ENCODE measurements at places on chromosomes 2 and 18.

DNA sequence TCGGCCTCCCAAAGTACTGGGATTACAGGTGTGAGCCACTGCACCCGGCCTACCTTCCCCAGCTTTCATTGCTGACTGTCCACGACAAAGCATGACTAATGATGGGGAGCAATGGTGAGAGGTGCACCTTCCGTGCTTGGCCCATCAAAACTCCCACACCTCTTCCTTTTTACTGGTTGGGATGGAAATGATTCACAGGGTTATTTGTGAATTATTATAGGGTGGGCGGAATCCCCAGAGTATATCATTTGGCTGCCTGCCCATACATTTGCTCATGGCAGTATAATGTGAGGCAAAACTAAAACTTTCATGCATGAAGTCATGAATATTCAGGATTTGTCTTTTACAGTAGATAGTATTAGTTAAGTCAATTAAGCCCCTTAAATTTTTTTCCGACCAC lies 334.2 kb upstream of the NETO1 start:
- no peak for DNase-seq

- peak; percentile 85 for DNase-seq
Measured at GRCh38 chr2:40240070-40240469, 211.8 kb downstream of the SLC8A1 start.

- DNase-seq, result no peak
Measured at GRCh38 chr2:105701042-105701441, 43.7 kb upstream of the NCK2 start.

DNA sequence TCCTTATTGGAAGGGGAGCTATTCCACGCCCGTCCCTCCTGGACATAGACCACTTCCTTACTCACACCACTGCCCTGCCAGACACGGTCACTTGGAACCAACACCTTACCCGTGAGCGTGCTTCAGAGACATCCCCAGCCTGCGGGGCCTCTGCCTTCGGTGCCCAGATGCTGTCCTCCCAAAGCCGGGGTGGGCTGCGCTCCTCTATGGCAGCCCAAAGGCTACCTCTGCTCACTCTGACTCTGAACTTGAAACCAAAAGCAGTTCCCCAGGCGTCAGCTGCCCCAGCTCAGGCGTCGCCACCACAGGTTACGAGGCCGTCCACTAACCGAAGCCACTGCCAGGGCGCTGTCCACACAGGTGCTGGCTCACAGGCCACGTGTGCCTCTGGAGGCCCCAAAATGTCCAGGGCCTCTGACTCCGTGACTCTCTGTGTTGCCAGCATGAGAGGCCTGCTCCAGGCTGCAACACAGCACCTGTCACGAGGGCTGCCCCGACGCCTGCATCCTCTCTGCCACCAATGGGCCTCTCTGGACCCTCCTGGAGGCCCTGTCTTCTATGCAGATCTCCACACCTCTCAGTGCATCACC lies 23.8 kb downstream of the HDAC4 start:
- no peak for DNase-seq

- peak; percentile 75 for DNase-seq
Measured at GRCh38 chr2:155377266-155377680, 678.8 kb downstream of the KCNJ3 start.

DNA sequence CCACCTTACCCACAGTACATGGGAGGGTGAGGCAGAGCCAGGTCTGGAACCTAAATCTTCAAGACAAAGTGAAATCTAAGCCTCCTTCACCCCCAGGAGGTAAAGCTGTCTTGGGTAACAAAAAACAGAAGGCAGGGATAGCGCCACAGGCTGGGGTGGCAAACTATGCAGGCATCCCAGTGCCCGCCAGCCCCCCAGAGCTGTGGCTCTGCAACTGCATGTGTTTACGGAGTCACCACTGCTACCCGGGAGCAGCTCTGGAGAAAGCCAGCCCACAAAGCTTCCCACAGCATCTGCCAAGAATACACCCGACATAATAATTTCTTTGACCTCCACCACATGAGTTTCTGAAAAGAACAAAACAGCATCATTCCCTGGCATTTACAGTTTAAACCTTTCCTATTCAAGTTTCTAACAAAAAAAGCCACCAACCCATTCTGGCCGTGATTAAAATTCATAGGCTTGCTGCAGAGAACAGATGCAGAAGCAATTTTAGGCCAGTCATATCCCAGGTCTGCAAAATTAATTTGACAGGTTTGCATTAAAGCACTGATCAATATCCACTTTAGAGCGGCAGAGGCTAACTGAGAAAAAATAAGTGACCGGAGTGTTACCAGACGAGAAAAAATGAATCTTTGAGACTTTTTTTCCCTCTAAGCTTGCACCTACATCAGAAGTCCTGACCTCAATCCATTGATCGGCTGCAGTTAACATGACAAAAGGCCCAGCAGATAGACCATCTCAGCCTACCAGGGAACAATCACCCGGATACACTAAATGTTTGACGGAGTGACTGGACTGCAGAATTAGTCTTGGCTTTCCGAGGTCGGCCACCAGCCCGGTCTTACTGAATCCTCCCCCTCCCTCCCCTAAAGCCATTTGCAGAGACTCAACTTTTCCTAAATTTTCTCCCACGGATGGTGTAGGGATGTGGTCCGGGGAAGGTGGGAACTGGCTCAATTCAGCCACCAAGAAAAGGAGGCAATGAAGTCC lies 309.6 kb upstream of the SKOR2 start:
- DNase-seq, result no peak

DNA sequence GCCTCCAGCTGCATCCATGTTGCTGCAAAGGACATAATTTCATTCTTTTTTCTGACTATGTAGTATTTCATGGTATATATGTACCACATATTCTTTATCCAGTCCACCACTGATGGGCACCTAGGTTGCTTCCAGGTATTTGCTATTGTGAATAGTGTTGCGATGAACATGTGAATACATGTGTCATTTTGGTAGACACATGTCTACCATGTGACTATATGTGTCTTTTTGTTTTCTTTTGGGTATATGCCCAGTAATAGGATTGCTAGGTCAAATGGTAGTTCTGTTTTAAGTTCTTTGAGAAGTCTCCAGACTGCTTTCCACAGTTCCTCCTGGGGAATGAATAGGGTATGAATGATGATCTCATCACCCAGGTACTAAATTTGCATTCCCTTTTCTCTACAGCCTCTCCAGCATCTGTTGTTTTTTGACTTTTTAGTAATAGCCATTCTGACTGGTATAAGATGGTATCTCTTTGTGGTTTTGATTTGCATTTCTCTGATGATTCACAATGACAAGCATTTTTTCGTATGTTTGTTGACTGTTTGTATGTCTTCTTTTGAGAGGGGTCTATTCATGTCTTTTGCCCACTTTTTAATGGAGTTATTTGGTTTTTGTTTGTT lies 35.6 kb upstream of the FEZ2 start:
- no peak for DNase-seq

GRCh38 chr2:151029406-151030157 lies 232.1 kb downstream of the RBM43 start:
- DNase-seq, result no peak

Measured in endothelial cell of umbilical vein (primary cell).